CD4-positive, alpha-beta T cell (primary cell): ENCODE measurements at places on chromosomes 6 and 20. TPM values are rescaled to one million over a fixed set of nuclear protein-coding genes. Genes with fewer than 3 reads are reported as not detected.

SMLR1 gene
- not detected for total RNA-seq

MCCD1 gene
- not detected for total RNA-seq

DNA sequence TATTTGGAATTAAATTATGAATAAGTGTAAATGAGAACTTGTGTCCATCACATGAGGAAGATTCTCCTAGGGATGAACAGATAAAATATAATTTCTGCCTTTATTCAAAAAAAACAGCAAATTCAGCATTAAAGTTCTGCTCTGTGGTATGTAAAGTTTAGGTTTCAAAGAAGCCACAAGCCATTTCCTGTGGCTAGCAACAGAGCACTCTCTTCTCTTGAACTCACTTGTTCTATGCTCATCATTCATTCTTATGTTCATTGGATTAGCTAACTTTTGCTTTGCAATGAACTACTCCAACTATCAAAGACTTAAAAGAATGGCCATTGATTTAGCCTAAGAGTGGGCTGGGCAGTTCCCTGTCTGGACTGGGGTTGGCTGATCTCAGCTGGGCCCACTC, 20.8 kb upstream of the SNRPB2 start:
- H3K27me3 ChIP-seq: no peaks in the 10 kb centered on the region
- no peak overlapping the region for H3K27ac ChIP-seq
- peaks cover 20% of the 10 kb centered on the region for H3K4me1 ChIP-seq
- H3K36me3 ChIP-seq: no peaks in the 10 kb centered on the region

- DNase-seq: no peak
- no peak overlapping the region for H3K4me3 ChIP-seq
- H3K4me1 ChIP-seq: no peaks in the 10 kb centered on the region
- H3K27me3 ChIP-seq: no peaks in the 10 kb centered on the region
Measured at GRCh38 chr20:48986899-48987298, 59.2 kb upstream of the CSE1L start.

GRCh38 chr20:21703717-21704407, 1.6 kb upstream of the PAX1 start:
- no peaks in the 10 kb centered on the region for H3K4me1 ChIP-seq
- H3K27ac ChIP-seq: no peak overlapping the region
- no peak overlapping the region for H3K4me3 ChIP-seq
- no peak for DNase-seq

DNA sequence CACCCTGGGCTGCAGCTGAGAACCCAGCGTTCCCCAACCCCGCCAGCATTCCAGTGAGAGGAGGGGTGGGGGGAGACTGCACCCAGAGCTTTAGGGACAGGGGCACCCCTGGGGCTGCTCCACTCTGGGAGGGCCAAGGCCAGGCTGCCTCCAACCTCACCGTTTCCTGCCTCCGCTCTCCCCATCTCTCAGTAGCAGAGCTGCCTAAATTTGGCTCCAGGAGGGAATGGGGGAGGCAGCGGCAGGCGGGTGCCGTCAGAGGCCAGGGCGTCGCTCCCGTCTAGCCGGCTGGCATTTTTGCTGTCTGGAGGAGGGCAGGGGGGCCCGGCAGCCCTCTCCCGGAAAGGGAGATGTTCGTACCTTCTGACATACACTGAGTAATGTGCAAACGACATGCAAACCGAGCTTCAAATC, 46.6 kb downstream of the NOL4L start:
- H3K27ac ChIP-seq: peak overlapping the region; percentile 96
- peaks cover 92% of the 10 kb centered on the region for H3K4me1 ChIP-seq
- no peaks in the 10 kb centered on the region for H3K27me3 ChIP-seq
- peak; percentile 62 for DNase-seq
